ENCODE measurements at places on chromosomes 2 and 18.

DNA sequence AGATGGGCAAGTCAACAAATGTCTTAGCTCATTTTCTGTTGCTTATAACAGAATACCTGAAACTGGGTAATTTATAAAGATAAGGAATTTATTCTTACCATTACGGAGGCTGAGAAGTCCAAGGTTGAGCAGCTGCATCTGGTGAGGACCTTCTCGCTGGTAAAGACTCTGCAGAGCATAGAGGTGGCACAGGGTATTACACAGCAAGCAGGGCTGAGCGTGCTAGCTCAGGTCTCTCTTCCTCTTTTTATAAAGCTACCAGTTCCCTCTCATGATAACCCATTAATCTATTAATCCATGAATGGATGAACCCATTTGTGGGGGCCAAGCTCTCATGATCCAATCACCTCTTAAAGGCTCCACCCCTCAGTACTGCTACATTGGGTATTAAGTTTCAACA lies 109.1 kb downstream of the CDK15 start:
- DNase-seq: no peak

DNA sequence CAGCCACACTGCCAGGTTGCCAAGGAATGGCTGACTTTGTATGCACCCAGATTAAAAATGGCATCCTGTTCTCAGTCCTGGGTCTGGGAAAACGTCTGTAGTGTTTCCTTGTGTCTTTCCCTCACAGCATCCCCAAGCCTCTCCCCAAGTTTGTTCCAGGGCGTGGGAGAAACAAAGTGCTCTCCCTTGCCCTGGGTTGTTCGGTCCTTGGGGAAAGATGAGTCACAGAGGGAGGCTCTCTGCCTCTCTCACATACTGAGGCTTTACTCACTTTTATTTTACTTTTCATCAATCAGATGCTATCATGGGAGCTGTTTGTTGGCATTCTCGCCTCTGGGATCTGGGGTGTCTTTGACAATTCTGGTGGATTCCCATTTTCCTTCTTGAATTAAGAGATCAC lies 492.3 kb downstream of the XIRP2 start:
- no peak for DNase-seq

- no peak for DNase-seq
Observed at GRCh38 chr2:168851674-168852320, 38.4 kb downstream of the SPC25 start.

DNA sequence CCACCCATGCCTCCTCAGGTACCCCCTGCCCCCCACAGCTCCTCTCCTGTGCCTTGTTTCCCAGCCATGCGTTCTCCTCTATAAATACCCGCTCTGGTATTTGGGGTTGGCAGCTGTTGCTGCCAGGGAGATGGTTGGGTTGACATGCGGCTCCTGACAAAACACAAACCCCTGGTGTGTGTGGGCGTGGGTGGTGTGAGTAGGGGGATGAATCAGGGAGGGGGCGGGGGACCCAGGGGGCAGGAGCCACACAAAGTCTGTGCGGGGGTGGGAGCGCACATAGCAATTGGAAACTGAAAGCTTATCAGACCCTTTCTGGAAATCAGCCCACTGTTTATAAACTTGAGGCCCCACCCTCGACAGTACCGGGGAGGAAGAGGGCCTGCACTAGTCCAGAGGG lies 803 bp upstream of the DES start:
- no peak for DNase-seq

- DNase-seq: no peak
Observed at GRCh38 chr2:57217013-57217412, 829.6 kb upstream of the VRK2 start.

DNA sequence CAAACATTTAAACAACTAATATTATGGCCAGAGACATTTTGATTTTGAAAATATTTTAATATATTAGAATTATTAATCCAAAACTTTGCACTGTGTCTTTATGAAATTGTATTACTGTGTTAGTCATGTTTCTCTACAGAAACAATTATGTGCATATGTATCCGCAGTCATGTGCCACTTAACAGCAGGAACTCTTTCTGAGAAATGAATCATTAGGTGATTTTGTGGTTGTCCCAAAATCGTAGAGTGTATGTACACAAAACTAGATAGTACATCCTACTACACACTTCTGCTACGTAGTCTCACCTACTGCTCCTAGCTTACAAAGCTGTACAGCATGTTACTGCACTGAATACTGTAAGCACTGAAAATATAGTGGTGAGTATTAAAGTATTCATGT lies 479.2 kb upstream of the DSEL start:
- DNase-seq: no peak

GRCh38 chr2:155250800-155251199 lies 552.3 kb downstream of the KCNJ3 start:
- no peak for DNase-seq

GRCh38 chr2:238406221-238406997 lies 20.3 kb upstream of the ASB1 start:
- no peak for DNase-seq

- DNase-seq: no peak
Observed at GRCh38 chr2:38194751-38195150, 118.8 kb upstream of the CYP1B1 start.

- DNase-seq: peak; percentile 63
Observed at GRCh38 chr2:219459460-219460311, 25.0 kb downstream of the SPEG start.

DNA sequence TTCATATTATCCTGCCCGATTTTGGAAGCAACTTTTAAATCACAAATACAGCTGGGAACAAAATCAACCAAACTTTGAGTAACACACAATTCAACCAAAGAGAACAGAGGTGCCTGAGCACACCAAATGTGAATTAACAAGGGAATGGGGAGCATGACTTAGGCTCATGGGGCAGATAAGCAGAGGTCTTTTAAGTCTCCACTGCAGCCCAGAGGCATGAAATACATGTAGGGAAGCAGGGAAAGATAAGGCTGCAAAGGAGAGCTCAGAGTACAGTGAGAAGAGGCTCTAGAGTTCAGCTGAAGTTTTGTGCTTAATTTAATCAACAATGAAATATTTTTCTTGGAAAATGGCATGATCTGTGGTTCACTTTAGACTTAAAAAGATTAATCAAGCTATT lies 49.0 kb downstream of the CYTIP start:
- DNase-seq: no peak

GRCh38 chr2:119177171-119177837 lies 18.8 kb upstream of the C1QL2 start:
- no peak for DNase-seq

DNA sequence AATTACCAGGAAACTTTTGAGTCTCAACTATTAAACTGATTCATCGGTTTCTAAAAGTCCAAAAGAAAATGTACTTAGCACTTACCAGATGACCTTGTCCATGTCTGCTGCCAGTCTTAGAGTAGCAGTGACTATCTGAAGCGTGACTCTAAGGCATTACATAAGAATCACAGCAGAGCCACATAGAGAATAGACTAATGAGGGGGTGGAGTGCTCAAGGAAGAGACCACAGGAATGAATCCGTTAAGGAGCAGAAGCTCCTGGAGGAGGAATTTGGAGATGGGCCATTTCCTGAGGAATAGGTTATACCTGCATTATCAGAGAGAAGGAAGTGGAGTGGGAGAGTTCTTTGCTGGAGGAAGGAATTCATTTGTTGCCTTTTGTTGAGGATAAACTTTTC lies 116.0 kb downstream of the MAP3K20 start:
- DNase-seq: no peak

GRCh38 chr18:26304511-26304910 lies 78.3 kb downstream of the TAF4B start:
- no peak for DNase-seq

DNA sequence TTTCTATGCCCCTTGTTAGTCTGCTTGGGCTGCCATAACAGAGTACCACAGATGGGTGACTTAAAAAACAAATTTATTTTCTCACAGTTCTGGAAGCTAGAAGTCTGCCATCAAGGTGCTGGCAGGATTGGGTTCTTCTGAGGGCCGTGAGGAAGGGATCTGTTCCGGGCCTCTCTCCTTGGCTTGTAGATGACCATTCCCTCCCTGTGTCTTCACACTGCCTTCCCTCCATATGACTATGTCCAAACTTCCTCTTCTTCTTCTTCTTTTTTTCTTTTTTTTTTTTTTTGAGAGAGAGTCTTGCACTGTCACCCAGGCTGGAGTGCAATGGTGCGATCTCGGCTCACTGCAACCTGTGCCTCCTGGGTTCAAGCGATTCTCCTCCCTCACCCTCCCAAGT lies 13.1 kb upstream of the CCNYL1 start:
- no peak for DNase-seq

- DNase-seq: no peak
Observed at GRCh38 chr2:156099382-156099781, 233.1 kb downstream of the NR4A2 start.

GRCh38 chr2:10773821-10774341 lies 38.7 kb downstream of the PDIA6 start:
- DNase-seq: no peak

DNA sequence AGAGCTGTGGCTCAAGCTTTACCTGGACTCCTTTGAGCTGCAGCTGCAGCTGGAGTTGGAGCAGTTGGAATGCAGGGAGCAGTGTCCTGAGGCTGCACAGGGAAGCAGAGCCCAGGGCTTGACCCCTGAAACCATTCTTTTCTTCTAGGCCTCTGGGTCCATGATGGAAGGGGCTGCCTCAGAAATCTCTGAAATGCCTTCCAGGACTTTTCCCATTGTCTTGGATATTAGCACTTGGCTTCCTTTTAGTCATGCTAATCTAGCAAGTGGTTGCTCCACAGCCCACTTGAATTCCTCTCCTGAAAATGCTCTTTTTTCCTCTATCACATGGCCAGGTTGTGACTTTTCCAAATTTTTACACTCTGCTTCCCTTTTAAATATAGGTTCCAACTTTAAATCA lies 108.6 kb upstream of the RNF152 start:
- no peak for DNase-seq

DNA sequence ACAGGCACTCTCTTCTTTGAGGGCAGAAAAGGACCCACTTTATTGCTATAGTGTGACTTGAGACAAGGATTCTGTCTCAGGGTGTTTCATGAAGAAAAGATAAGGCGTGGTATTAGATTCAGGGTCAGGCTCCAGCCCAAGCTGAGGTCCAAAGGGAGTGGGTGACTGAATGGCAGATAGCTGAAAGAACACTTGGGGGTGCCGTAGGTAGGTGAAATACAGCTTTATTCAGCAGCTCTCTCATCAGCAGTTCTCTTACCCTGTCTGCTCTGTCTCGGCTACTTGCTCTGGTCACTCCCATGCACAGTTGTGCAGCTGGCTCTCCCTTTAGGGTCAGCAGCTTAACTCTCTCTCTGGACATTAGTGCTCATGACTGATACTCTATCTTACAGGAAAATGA lies 379.9 kb downstream of the LPIN1 start:
- no peak for DNase-seq

- no peak for DNase-seq
Observed at GRCh38 chr2:166932032-166932431, 43.8 kb downstream of the XIRP2 start.

DNA sequence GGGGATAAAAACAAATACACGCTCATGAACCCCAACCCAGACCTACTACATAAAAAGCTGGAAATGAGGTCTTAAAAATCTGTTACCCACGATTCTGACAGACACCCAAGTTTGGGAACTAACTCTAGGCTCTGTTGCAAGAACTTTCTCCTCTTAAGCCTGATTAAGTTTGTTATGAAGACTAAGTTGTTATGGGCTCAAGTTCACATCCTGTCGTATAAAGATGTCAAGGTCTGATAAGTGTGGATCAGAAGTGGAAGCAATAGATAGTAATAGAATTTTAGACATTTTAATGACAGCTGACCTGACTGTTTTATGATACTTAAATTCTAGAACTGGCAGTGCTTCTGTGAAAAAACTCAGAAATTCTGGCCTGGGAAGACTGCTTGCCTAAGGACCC lies 43.2 kb downstream of the LPIN2 start:
- no peak for DNase-seq

- no peak for DNase-seq
Observed at GRCh38 chr2:218438596-218438995, 19.7 kb downstream of the VIL1 start.

DNA sequence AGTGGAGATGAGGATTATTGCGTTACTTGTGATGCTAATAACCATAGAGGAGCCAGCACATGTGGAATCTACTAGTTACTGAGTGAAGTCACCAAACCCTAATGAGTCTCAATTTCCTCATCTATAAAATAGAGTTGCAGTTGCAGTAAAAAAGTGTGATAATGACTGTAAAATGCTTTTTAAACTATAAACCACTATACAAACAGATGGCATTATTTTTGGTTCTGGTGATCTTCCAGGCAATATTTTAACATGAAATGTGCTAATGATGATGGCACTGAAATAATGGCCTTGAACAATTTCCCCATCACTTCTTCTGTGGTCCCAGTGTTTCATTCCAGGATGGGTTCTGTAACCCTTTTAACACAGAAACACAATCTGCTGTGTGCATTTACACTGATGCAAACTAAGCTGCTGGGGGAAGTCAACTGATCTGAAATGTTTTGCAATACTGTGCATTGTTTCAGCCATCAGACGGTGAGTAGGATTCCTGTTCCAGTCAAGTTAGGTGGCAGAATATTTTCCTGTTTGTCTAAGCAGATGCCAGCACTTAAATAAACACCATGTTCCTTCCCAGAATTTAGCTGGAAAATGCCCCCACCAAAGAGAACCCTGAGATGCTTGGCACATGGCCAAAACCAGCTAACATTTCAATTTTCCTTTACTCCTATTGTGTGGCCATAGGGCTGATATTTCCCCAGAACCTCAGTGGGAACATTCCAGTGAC lies 52.6 kb downstream of the TACR1 start:
- DNase-seq: no peak

- DNase-seq: no peak
Observed at GRCh38 chr2:232502511-232502910, 14.9 kb upstream of the ECEL1 start.

- DNase-seq: peak; percentile 72
Observed at GRCh38 chr2:74334931-74335333, 8.3 kb downstream of the SLC4A5 start.

DNA sequence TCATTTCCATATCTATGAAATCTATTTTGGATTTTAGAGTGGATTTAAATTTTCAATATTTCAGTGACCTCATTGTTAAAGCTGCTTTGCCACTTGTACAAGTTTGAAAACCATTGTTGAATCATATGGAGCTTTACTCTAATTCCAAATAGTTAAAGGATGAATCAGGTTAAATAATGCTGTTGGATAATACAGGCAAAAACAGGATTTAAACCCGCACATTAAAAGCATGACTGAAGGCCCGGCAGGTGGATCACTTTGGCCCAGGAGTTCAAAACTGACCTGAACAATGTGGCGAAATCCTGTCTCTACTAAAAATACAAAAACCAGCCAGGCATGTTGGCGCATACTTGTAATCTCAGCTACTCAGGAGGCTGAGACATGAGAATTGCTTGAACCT lies 68.3 kb downstream of the RIF1 start:
- no peak for DNase-seq

DNA sequence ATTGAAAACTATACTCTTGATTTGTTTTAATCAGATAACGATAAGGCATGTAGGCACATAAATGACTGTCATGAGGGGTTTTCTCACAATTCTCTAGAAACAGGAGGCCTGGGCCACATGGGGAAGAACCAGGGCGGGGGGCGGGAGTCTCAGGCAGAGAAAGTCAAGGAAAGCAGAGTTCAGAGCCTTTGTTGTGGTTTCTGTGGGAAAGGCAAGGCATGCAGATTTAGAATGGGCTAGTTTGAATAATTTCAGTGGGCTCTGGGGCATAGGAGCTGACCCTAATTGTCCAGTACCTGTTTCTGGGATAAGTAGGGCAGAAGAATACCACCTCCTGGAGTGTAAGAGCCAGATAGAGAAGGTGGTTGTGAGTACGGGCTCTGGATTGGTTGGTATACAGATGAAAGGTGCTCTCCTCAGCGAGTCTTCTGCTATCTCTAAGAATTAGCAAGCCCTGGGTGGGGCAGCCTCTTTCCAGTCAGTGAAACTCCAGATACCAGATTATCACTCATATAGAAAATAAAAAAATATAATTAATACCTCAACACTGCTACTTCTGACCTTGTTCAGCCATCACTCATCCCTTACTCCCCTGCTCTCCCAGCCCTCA lies 41.5 kb upstream of the CYRIA start:
- DNase-seq: no peak
